ENCODE measurements at places on chromosomes 3 and 15.
A peak's percentile ranks its signal among the peaks of the same experiment; 100 is the strongest.

- no peak for DNase-seq
Measured at GRCh38 chr15:78993931-78994530, 49.2 kb upstream of the CTSH start.

- no peak for DNase-seq
Measured at GRCh38 chr3:118435851-118436350, 598.7 kb downstream of the IGSF11 start.

GRCh38 chr15:65410036-65410435 lies 12.7 kb downstream of the IGDCC4 start:
- DNase-seq: no peak

DNA sequence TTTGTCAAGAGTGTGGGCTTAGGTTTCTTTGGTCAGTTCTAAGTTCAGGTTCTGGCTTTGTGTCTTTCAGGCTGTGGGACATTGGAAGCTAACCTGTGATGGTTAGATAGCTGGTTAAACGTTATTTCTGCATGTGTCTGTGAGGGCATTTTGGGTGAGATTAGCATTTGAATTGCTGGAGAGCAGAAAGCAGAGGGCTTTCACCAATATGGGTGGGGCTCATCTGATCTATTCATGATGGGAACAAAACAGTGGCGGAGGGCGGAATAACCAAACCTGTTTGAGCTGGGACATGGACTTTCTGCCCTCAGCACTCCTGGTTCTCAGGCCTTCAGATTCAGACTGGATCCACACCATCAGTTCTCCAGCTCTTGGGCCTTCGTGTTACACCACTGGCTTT lies 195.4 kb downstream of the KLF13 start:
- DNase-seq: no peak

GRCh38 chr3:39249453-39250115 lies 30.3 kb downstream of the CX3CR1 start:
- DNase-seq: no peak

GRCh38 chr15:41573396-41573795 lies 14.4 kb downstream of the TYRO3 start:
- DNase-seq: no peak

GRCh38 chr3:143443851-143444331 lies 324.3 kb downstream of the CHST2 start:
- peak; percentile 100 for DNase-seq

DNA sequence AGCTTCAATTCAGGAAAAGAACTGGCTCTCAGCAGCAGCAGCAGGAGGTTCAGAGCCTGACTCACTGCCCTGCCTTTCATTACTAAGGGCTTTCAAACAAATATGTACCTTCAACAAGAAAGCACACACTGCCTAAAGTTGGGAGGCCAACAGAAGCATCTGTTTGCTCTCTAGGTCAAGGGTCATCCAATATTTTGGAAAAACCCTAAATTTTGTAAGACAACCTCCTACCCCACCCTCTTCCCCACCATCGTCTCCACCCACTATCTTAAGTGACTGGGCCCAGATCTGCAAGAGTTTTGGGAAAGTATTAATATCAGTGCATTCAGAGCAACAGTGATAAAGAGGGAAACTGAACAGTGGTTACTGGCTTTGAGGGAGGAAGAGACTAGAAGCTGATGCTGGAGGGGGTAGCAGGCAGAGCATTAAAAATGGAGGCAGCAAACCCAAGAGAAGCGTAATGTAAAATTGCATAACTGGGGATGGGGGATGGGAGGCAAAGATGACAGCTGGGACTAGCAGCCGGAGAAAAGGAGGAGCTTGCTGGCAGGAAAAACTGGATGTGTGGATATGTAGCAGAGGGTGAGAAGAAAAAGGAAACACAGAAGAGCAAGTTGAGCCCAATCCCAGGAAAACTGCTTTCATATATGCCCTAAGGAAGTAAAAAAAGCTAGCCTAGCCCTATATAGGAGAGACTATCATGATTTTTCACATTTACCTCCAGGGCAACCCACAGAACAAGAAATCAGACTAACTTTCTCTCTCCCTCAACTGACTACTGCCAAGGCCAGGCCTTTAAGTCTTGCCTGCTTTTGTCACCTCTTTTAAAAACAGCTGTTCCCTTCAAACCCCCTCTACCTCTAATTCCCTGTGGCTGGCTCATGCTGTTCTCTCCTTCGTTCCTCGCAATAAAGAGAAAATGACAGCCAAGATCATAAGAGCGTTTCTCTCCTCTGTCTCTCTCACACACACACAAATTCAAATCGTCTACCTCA lies 31.4 kb downstream of the NPTN start:
- peak; percentile 78 for DNase-seq

DNA sequence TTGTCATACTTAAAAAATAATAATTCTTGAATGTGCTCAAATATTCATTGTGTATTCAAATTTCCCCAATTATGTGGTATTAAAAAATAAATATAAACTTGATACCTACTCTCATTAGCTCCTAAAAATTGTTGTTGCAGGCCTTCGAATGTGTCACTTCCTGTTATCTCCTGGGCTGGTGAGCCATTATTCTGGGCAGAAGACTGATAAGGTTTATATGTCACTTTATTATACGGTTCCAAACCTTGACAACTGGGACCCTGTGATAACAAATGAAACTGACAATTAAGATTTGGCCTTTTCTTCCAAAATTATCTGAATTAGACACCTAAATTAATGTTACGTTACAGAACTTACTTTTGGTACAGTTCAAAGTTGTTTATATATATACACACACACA lies 15.0 kb downstream of the CEP152 start:
- DNase-seq: no peak

DNA sequence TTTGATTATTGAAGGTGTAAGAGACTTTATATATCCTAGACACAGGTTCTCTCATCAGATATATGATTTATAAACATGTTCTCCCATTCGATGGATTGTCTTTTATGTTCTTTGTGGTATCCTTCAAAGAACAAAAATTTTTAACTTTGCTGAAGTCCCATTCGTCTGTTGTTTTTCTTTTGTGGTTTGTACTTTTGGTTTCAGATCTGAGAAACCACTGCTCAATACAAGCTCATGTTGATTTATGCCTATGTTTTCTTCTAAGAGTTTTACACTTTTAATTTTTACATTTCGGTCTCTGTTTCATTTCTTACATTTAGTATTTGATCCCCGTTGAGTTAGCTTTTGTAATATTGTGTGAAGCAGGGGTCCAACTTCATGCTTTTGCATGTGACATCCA lies 103.3 kb upstream of the SPRED1 start:
- no peak for DNase-seq

- DNase-seq: peak; percentile 69
Measured at GRCh38 chr3:122977746-122978466, 49.7 kb downstream of the SEMA5B start.

DNA sequence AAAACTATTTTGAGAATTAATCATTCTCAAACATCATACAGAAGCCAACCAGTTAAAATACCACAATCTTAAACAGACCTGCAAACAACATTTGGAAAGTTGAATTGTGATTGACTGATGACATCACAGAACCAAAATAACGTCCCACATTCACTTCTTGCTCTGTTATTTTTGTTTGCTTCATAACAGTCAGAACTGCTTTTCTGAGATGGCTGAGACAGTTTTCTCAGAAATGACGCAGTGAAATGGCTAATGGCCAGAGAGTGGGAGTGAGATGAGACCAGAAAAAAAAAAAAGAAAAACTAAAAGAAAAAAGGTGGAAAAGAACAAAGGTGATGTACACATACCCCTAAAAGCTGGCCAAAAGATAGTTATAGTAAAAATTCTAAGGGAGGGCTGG lies 1061.2 kb downstream of the FHIT start:
- no peak for DNase-seq

- DNase-seq: no peak
Measured at GRCh38 chr3:31567036-31567435, 34.3 kb downstream of the STT3B start.

- DNase-seq: no peak
Measured at GRCh38 chr3:10428406-10429091, 76.8 kb downstream of the ATP2B2 start.

DNA sequence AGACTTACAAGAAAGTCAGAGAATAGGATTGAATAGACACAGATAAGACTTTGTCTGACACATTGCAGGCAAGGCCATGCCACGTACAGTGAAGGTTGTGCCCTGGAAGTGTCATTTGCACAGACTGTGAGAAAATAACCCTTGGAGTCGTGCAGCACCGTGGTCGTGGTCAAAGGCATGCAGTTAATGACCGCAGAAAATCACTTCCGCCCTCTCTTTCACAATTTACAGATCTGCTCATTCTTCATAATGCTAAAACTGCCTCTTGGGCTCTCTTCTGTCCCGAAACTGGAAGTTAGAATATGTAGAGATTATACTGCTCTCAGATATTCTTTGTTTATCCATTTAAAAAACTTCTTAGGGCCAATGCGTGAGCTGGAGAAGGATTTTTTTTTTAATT lies 73.2 kb upstream of the CTXND1 start:
- DNase-seq: no peak

DNA sequence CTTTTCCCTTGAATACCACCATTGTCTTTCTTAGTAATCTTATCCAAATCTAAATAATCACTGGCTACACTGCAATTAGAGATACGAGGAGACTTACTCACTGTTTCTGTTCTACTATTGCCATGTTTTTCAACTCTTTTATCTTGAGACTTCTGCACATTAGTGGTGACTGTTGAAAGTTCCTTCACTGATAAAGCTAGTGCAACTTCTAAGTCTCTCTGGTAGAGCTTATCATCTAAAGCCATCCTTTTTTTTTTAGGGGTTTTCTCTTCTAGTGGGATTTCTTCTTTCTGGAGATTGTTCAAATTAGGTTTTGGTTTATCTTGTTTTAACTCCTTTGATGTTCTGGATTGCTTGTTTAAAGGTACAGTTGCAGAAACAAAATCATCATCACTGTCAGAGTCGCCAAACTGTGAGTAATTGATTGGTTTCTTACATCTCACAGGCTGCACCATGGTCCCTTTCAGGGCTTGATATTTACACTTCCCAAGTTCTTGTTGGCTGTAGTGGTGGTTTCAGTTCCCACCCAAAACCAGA lies 37.7 kb downstream of the NCK1 start:
- no peak for DNase-seq

DNA sequence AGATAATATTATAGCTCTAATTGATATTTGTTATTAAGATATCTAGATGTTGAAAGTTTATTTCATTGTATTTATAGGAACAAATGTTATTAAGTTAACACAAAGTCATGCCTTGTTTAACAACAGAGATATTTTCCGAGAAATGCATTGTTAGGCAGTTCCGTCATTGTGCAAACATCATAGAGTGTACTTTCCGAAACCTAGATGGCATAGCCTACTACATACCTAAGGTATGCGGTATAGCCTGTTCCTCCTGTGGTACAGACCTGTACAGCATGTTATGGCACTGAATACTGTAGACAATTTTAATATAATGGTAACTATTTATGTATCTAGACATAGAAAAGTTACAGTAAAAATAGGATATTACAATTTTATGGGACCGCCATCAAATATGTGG lies 114.3 kb downstream of the NAALADL2 start:
- DNase-seq: no peak

- no peak for DNase-seq
Measured at GRCh38 chr15:81056304-81056703, 55.6 kb downstream of the TLNRD1 start.

DNA sequence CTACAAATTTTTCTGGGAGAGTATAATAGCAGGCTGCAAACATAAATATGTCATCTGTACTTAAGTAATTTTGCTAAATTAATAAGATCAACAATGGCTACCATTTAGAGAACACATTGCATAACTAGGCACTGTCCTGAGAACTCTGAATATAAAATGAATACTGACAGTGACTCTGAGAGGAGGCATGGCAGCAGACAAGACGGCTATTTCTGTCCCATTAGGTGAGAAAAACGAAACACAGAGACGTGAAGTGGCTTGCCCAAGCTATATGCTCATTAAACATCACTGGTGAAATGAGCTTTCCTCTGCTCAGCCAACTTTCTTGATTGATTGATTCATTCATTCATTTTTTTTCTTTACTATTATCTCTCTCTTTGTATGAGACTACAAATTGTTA lies 384.3 kb downstream of the PTPRG start:
- no peak for DNase-seq

- no peak for DNase-seq
Measured at GRCh38 chr3:15345608-15346137, 13.3 kb upstream of the SH3BP5 start.

DNA sequence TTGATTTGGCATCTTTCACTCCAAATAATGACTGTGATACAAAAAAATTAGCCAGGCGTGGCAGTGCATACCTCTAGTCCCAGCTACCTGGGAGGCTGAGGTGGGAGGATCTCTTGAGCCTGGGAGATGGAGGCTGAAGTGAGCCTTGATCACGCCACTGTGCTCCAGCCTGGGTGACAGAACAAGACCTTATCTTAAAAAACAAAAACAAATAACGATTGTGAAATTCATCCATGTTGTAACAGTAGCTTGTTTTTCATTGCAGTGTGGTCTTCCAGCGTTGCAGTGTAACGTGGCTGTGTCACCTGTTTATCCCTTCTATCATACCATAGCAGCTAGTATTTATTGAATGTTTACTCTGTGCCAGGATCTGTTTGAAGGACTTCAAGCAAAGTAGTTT lies 120.9 kb downstream of the ITPR1 start:
- no peak for DNase-seq

DNA sequence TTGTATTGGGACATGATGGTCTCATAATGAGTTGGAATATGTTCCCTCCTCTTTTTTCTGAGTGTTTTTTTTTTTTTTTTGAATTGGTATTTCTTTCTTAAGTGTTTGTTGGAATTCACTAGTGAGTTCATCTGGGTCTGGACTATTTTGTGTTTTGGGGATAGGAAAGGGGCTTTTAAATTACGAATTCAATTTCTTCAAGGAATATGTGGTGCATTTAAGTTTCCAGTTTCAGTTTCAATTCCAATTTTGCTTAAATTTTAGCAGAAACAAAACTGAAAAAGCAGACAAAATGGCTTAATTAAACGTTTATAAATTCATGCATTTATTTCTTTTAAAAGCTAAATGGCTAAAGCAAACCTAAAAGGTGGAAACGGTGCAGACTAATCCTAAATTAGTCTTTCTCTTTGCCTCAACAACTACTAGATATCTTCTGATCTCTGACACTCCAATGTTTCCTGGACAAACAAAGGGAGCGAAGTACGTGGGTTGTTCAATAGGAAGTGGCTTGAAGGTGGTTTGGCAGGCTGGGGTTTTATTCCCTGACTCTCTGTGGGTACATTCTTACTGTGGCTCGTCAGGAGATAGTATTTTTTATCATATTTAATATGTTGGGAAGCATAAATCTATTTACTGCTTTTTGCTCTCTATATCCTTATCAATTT lies 50.0 kb upstream of the CORO2B start:
- peak; percentile 80 for DNase-seq

Measured in cardiac fibroblast (primary cell).